Effector memory CD4-positive, alpha-beta T cell (primary cell): ENCODE measurements at places on chromosomes 2 and 18.

GRCh38 chr2:165357758-165358157 lies 111.7 kb upstream of the CSRNP3 start:
- no peak for DNase-seq

GRCh38 chr2:191714925-191715324 lies 37.0 kb downstream of the NABP1 start:
- no peak for DNase-seq

GRCh38 chr2:207823865-207824264 lies 54.2 kb upstream of the FZD5 start:
- no peak for DNase-seq

DNA sequence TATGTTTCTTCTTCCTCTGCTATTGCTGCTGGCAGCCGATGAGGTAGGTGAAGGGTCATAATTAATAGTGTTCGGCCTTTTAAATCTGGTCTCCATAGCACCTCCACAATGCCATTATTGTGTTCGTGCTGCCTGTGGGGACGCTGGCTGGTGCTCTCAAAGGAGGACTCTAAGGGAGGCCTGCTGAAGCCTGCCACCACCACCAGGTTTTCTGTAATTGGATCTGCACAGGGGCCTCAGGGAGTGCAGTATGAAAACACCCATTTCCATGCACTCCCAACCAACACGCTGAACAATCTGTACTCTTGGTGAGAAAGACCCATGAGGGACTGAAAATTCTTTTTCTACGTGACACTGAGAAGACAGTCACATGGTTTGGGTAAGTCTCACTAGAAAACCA lies 17.6 kb upstream of the CLIP4 start:
- DNase-seq: no peak

DNA sequence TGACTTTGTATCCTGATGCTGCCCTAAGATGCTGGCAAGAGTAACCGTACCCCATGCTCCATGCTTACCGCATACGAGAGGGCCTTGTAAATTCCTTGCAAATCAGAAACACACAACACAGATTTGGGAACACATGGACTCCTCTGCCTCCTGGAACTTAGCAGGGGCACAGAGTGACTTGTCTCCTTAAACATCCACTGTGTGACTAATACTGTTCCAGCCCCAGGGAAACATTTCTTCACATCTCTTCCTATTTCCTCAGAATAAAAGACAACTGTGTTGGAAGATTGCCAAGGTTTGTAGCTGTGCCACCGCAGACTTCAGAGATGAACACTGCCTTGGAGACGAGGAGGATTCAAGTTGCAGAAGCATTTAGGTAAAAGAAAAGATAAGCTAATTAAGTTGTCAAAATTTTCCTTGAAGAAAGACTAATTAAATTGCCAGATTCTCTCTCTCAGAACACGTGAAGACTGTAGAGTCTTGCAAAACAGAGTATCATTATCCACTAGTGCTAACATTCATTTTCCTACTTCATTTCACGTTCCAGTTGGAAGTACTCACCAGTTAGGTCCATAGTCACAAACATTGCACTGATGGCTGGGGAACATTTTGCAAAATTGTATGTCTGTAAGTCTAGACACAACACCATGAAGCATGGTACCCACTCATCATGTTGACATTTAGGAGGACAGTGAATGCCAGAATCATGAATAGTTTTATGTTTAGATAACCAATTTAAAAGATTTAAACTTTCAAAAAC lies 188.8 kb downstream of the TSN start:
- no peak for DNase-seq

- no peak for DNase-seq
These were observed 1.2 kb downstream of the LRP2 start for GRCh38 chr2:169360984-169361705.

GRCh38 chr18:39801010-39801409 lies 2154.0 kb upstream of the PIK3C3 start:
- DNase-seq: no peak

DNA sequence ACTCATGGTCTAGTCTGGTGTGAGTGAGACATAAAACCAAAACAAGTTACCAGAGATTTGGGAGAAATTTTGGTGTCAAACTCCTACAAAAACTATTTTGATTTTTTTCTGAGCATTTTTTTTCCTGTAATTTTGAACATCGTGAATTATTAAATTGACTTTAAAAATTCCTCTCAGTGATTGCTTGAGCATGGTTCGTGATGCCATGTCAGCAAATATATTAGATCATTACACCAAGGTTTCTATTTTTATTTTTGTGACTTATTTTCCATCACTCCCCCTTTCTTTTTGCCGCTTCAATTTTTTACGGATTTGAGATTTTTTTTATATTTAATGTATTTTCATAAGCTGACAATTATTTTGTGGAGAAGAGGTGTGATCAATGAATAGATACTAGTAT lies 613.9 kb upstream of the LRATD1 start:
- no peak for DNase-seq

GRCh38 chr18:61173554-61173953 lies 159.7 kb upstream of the CDH20 start:
- DNase-seq: no peak

- DNase-seq: no peak
These were observed 97.1 kb downstream of the SH3RF3 start for GRCh38 chr2:109226128-109226527.

- no peak for DNase-seq
These were observed 43.7 kb downstream of the FRZB start for GRCh38 chr2:182822733-182823132.

GRCh38 chr2:5869936-5870335 lies 177.8 kb downstream of the SOX11 start:
- no peak for DNase-seq

- no peak for DNase-seq
These were observed 82.0 kb upstream of the TTC39C start for GRCh38 chr18:23932385-23933067.

- DNase-seq: no peak
These were observed 7.3 kb downstream of the CEP192 start for GRCh38 chr18:12998332-12999060.

DNA sequence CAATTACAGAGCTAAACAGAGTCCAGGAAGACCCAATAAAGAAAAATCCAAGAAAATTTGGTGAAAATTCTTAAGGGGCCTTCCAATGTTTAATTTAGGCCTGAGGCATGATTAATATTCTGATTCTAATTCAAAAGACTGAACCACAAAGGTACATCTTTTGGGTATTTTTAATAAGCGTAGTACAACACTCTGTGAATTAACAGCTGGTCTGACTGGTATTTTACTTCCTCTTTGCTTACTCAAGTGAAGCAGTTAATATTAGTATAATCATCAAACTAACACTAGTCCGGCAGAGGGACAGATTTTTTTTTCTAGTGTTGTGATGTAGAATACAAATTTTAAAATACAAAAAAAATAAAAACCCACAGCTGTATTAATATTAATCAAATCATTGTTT lies 652.9 kb downstream of the NR4A2 start:
- no peak for DNase-seq

DNA sequence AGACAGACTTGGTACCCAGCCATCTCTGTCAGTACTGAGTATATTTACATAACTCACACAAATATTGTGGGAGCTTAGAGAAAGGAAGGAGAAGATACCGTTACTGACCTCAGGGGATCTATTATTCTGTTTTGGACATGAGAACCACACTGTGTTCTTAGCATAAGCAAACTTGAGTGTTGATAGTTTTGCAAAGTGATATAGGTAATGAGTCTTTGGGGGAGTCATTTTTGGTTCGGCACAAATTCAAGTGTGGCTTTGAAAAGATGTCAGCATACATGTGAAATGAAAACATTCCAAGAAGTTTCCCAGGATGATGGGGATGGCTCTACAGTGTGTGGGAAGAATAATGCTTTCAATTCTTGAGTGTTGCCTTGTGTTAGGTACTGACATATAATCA lies 24.1 kb downstream of the SMARCAL1 start:
- DNase-seq: no peak

DNA sequence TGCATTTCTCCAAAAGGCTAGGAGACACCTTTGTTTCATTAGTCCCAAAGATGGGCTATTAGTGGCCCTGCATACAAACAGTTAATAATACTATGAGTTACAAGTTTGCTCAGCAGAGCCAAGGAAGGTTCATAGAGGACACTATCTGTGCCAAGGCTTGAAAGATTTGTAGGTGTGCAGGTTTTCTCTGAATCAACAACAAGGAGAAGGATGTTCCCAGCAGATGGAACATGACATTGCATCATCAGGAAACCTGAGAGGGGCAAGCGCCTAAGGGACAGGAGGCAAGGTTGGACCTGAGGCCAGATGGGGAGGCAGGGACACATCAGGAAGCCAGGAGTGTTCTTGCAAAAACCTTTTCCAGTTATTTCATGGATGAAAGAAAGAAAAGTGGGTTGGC lies 35.4 kb upstream of the STK17B start:
- no peak for DNase-seq

DNA sequence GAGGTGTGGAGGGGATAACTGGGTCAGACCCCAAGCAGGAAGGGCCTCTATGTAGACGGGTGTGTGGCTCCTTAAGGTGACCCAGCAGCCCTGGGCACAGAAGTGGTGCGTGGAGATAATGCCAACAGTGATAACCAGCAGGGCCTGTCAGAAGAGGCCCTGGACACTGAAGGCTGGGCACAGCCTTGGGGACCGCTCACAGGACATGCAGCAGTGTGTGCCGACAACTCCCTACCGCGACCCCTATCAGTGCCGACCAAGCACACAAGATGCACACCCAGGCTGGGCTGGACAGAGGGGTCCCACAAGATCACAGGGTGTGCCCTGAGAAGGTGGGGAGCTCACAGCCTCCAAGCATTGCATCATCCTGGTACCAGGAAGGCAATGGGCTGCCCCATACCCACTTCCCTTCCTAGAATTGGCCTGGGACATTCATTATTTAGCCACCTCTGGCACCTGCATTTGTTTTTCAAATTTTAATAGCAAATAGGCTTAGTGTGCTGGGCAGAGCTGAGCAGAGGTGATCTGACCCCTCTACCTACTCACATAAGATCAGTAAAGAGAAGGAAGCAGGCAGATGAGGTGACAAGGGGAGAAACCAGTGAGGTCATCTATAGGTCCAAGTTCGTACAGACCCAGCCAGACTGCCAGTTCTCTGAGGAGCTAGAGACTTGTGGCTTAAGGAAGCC lies 55.2 kb downstream of the BCL11A start:
- no peak for DNase-seq

DNA sequence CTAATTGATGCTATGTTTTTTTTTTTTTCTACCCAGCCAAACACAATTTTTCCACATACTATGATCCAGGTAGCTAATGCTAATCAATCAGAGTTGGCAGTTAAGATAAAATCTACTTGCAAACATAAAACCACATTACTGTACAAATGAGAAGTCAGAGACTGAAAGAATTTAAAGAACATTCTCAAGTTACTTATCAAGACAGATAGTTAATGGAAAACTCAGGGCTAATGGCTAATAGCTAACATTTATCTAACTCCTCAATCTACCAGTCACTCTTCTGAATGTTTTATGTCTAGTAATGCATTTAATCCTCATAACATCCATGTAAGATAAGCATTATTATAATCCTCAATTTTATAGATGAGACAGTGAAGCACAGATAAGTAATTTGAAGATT lies 537.6 kb upstream of the SETBP1 start:
- DNase-seq: no peak

DNA sequence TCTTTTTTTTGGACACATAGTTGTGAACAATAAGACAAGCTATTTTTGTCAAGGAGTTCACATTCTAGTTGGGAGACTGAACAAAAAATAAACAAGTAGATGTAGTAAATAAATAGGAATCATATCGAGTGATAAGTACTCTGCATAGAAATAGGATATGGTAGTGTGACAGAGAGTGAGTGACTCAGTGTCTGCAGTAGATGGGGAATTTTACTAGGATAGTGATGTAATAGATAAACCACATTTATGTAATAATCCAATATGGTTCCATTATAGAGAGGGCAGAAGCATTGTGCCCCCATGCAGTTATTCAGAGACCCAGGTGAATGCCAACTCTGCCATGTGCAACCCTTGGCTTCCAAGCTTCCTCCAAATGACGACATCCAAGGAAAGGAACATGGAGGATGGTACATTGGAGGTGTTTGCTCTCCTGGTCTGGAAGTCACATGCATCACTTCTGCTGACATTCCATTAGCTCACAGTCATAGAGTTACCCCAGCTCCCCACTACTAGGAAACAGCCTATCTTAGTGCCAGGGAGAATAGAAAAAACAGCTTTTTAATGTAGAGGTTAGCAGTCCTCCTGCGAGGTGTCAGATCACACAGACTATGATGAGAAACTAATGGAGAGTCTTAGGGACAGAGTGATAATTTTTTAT lies 595.4 kb downstream of the NYAP2 start:
- no peak for DNase-seq

- DNase-seq: no peak
These were observed 1229.0 kb upstream of the ZEB2 start for GRCh38 chr2:145748927-145749326.

DNA sequence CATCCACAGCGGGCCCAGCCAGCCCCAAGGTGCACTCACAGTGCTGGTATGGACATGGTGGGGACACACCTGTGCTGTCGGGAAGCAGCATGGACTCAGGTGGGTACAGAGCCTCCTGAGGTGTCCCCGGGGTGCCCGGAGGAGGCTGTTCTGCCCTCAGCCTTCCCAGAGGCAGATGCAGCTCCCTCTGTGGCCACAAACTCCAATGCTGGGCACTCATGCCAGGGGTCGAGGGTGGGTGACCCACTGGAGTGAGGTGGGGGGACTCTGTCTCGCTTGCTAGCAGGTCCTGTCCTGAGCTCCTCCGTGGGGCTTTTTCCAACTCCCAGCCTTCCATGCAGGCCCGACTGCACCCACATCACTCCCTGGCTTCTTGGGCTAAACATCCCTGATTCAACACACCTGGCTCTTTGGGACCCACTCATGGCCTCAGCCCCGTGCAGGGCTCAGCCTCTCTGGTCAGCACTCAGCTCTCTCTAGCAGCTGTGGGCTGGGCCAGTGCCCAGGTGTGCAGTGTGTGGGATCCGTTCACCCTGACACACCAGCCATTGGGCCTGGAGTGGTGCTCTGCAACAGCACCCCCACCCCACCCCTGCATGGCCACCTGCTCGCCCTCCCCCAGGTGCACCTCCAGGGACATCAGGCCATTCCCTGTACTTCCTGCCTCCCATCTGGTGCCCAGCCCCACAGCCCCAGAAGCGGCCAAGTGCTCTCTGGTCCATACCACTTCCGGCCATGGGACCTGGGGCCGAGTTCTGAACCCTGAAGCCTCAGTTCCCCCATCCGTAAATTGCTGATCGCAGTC lies 16.0 kb downstream of the RAMP1 start:
- no peak for DNase-seq

- no peak for DNase-seq
These were observed 214.0 kb downstream of the DLGAP1 start for GRCh38 chr18:4241090-4241617.

DNA sequence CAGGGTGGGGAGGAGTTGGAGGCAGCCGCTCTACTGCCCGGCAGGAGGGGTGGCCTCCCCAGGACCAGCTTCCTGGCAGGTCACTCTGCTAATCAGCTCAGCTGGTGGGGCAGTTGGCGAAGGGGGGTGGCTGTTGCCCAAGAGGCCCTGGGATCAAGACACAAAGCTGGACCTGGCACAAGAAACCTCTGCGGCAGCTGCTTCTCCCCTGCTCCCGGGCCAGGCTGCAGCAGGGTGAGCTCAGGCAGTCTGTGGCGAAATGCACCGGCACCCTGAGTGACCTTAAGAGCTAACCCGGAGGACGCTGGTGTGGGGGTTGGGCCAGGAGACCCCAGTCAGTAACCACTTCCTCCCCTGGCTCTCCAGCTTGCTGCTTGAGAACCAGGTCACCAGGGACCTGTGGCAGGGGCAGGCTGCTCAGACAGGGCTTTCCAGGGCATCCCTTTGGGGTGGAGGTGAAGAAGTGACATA lies 31.1 kb downstream of the TOGARAM2 start:
- DNase-seq: peak; percentile 24
